ENCODE measurements at places on chromosomes 4 and X.
A peak's percentile ranks its signal among the peaks of the same experiment; 100 is the strongest.

GRCh38 chrX:153297376-153297775 is 24.2 kb downstream of the PNMA6F start:
- DNase-seq: no peak

DNA sequence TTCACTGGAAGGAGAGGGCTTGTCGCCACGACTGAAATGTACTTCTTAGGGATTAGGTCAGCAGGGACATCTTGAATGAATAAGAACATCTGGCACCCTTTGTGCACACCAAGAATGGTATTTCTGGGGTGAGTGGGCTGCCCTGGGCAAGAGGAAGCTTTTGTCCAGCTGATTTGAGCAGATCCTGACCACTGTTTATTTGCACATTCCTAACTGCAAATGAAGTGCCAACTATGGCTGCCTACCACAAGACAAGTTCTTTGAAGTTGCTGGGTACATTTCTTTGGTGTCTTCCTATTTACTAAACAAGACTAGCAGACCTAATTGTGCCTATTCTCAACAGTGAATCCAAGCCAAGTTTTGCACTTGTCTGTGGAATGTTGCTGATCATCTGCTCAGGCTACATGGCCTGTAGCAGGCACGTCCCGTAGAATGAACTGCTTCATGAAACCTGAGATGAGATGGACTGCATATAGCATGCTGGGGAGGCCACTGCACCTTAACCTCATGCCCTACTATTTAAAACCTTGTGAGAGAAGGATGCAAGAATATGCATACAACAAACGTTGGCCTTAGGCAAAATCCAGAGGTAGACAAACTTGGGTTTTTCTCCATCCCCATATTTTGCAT is 45.0 kb downstream of the PIR start:
- peak; percentile 42 for DNase-seq

- no peak for DNase-seq
Measured at GRCh38 chr4:163540448-163540847, 46.0 kb downstream of the TMA16 start.

- DNase-seq: peak; percentile 82
Measured at GRCh38 chr4:8182858-8183725, 16.0 kb upstream of the SH3TC1 start.

GRCh38 chr4:183304067-183304466 is 16.0 kb downstream of the CLDN22 start:
- no peak for DNase-seq

Data from AG08395 (cell line).